ENCODE measurements at places on chromosomes 4 and X.

- DNase-seq, result no peak
Measured at GRCh38 chr4:139557556-139558110, 1.6 kb upstream of the SETD7 start.

- DNase-seq, result no peak
Measured at GRCh38 chr4:40258627-40259026, 61.8 kb downstream of the RHOH start.

DNA sequence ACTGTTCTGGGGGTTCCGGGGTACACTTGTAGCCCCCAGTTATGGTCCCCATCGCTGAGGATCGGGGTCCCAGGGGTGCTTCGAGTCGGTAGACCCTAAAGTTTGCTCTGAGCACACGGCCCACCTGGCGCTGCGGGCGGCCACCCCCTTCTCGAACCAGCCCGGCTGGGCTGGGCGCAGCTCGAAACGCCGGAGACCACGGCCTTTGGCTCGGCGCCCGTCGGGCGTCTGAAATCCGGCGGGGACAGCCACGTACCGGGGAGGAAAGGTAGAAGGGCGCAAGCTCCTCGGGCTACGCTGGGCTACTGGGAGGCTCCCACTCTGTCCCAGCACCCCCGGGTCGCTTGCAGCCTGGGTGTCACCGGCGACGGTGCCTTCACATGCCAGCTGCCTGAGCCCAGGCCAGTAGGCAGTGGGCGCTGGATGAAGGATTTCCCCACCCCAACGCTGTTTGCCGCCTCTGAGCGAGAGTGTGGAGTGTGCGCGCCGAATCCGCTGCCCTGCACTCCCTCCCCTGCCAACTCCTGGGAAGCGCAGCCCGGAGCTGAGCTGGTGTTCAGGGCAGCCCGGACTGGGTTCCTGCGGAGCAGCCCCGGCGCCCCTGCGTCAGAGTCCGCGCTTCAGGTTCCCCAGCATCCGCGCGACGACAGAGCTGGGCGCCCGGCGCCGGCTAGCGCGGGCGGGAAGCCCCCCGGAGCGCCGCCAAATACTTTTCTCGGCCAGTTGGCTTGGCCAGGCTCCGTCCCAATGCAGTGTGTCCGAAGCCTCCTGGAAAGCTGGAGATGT, 637 bp downstream of the MAMLD1 start:
- peak; percentile 25 for DNase-seq

DNA sequence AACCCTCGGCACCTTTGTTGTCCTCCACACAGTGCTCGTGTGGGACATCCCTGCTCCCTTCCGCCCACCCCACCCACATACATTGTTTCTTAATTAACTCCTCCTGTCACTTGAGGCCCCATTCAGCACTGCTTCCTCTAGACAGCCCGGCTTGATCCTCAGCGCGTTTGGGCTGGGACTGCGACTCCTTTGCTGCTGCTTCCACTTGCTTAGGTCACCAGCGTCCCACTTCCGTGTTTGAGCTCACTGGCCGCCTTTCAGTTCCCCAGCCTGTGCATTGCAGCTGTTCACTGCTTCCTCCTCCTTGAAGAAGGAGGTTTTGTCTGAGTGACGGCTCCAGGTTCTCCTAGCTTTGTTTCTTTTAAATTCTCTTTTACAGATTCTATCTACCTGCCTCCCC, 16.1 kb downstream of the RNF4 start:
- peak; percentile 64 for DNase-seq

DNA sequence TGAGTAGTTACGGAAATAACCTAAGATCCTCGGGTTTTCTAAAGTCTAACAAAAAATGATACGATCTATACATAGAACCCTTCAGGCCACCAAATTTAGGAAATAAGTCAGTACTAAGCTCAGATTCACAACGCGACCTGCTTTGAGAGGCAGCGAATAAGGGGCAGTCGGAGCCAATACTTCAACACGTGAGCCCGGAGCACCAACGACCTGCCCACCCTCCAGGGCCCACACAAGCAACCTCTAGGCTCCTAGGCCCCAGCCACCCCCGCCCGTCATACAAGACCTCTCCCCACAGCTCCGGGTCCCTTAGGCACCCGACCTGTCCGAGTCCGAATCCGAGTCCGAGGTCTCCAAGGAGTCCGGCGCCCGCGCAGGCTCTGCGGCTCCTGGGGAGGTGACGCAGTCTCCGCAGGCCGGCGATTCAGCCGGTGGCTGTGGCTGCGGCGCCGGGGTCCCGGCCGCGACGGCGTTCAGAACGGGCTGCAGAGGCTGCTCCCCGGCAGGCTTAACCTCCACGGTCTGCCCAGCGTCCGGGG, 580 bp downstream of the NAF1 start:
- peak; percentile 56 for DNase-seq

GRCh38 chrX:8565729-8566128, 101.1 kb downstream of the VCX3B start:
- DNase-seq, result no peak

DNA sequence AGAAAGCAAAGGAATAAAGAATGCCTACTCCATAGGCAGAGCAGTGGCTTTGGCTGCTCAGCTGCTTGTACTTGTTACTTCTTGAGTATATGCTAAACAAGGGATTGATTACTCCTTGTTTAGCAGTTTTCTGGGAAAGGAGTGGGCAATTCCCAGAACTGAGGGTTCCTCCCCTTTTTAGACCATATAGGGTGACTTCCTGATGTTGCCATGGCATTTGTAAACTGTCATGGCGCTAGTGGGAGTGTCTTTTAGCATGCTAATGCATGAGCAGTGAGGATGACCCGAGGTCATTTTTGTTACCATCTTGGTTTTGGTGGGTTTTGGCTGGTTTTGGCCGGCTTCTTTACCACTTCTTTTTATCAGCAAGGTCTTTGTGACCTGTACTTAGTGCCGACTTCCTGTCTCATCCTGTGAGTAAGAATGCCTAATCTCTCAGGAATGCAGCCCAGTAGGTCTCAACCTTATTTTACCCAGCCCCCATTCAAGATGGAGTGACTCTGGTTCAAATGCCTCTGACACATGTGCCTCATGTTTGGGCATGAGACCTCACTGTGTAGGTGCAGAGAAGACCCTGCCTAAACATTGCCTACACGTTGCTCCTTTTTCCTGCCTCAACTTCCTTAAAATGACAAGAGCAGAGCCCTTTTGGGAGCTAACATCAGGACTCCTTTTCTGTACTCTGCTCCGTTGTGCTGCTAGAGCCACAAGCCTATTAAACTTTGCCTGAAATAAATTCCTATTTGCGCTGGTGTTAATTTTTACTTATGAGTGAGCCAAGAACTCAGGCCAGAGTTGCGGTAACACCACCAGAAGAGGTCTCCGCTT, 21.0 kb upstream of the UBA6 start:
- no peak for DNase-seq

GRCh38 chrX:73215246-73215645, 595 bp upstream of the NAP1L2 start:
- DNase-seq, result no peak

DNA sequence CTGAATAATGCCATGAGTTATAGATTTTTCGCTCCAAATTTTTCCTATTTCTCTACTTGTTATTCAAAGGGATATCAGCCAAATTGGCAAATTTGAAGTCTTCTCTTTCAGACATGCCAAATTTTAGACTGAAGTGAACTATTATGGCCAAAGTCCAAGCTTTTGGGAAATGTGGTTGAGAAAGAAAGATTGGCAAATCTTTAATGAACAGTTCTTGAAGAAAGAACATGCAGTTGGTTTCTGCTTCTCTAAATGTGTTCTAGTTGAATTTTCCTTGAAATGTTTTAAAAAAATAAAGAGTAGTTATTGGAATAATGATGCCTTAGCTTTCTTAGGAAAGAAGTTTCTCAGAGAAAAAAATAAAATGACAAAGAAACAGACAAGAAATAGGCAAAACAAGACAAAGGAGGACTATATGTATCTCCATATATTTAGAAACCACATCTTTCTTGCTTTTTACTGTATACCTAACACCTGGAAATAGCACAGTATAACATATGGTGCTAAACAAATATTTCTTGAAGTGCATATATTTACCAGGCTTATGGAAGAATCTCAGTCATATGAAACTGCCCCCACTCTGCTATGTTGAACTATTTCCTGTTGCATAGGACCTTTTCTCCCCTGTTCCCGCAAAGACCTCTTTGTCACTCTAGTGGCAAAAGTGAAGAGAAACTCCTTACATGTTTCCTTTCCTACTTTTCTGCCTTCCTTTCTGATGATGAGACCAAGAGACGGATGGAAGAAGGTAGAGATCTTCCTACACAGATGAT, 250.0 kb downstream of the ARHGAP24 start:
- DNase-seq, result no peak

GRCh38 chr4:15649914-15650545, 5.1 kb downstream of the FBXL5 start:
- peak; percentile 53 for DNase-seq

DNA sequence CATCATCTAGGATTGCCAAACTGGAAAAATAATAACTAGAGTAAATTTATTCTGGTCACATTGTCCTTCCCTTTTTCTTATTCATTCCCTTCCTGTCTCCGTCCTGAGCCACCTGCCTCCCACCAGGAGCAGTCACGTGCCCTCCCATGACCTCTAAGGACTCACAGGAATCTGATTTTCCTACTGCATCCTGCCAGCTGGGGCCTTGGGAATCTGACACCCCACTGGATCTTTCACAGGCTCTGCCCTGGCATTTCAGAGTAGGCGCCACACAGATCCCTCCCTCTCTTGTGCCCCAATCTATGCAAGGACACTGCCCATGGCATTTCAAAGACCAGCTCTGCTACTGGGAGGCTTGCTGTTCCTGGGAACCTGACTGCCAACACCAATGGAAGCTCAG, 520.5 kb downstream of the PPARGC1A start:
- DNase-seq, result no peak

- DNase-seq, result no peak
Measured at GRCh38 chr4:139849219-139849618, 183.6 kb downstream of the MGST2 start.
